Thymus (tissue), 14 donors: ENCODE measurements at places on chromosomes 6 and 20.
A peak's percentile ranks its signal among the peaks of the same experiment; 100 is the strongest.

- no peak overlapping the region for H3K4me3 ChIP-seq
- no peaks in the 10 kb centered on the region for H3K27me3 ChIP-seq
- no peak for DNase-seq
- H3K4me1 ChIP-seq: peaks cover 19% of the 10 kb centered on the region
- H3K27ac ChIP-seq: no peak overlapping the region
Observed at GRCh38 chr6:7341989-7342742, 29.2 kb upstream of the SSR1 start.

GRCh38 chr6:155066361-155066760, 71.2 kb downstream of the TIAM2 start:
- no peak for DNase-seq
- H3K4me1 ChIP-seq: no peaks in the 10 kb centered on the region
- no peak overlapping the region for H3K4me3 ChIP-seq
- no peaks in the 10 kb centered on the region for H3K27me3 ChIP-seq
- H3K36me3 ChIP-seq: no peaks in the 10 kb centered on the region
- no peak overlapping the region for H3K27ac ChIP-seq

DNA sequence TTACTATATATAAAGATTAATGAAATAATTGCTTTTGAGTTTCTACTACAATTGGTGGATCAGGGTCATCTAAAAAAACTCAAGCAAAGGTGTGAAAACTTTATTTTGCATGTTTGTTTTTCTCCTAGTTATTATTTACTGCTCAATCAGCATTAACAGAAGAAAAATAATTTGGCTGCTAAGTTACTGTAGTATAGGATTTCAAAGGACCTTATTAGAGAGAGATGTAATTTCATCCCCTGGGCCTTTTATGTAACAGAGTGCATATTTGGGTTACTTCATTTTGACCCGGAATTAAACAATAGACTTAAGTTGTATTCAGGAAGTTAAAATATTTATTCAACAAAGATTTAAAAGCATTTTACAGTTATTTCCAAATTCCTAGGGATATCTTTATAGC, 49.8 kb downstream of the EYA4 start:
- H3K27me3 ChIP-seq: no peaks in the 10 kb centered on the region
- no peak overlapping the region for H3K4me3 ChIP-seq
- no peaks in the 10 kb centered on the region for H3K36me3 ChIP-seq

DNA sequence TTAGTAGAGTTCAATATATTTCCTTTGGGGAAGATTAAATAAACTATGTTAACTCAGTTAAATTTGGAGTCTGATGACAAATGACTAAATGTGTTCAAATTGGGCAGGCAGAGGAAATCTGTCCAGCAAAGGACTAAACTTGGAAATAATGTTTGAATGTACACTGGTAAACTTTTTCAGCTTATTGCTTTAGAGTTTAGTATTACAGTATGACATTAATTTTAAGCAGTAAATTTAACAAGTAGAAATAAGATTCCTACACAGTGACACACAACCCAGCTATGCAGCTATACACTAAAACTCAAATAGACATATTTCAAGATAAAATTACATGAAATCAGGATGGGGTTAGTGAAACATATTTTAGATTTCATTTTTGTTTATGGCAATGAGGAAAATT, 42.6 kb upstream of the HDGFL1 start:
- no peaks in the 10 kb centered on the region for H3K4me1 ChIP-seq
- H3K27ac ChIP-seq: no peak overlapping the region
- no peak for DNase-seq

GRCh38 chr6:72151742-72152141, 265.4 kb downstream of the RIMS1 start:
- H3K27ac ChIP-seq: no peak overlapping the region
- no peaks in the 10 kb centered on the region for H3K36me3 ChIP-seq
- no peaks in the 10 kb centered on the region for H3K4me1 ChIP-seq
- no peak overlapping the region for H3K4me3 ChIP-seq
- no peak for DNase-seq

DNA sequence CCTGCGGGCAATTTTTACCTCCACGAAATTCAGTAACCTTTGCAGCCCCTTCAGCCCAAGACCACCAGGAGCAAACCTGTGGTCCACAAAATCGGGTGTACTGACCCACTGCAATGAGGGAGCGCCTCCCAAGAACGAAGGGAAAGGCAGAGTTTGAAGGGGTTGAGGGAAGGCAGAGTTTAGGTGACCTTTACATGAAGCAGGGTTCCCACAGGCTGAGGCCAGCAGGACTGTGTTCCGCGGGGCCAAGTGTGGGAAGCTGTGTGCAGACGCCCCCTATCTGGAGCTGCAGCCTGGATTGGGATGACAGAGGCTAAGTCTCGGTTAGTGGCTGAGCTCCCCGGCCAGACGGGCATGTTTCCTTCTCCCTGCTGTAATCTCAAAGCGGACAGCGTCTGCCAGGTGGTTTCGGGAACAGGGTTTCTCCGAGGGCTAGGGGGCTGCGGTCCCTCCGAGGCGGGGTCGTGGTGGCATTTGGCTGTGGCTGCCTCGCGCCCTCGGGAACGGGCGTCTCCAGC, 826 bp upstream of the PYGB start:
- no peak for DNase-seq
- peak overlapping the region; percentile 87 for H3K4me3 ChIP-seq
- H3K27ac ChIP-seq: peak overlapping the region; percentile 31
- peaks cover 22% of the 10 kb centered on the region for H3K27me3 ChIP-seq

- no peaks in the 10 kb centered on the region for H3K4me1 ChIP-seq
- DNase-seq: no peak
- no peaks in the 10 kb centered on the region for H3K36me3 ChIP-seq
- no peak overlapping the region for H3K4me3 ChIP-seq
Observed at GRCh38 chr6:41519305-41519744, 26.9 kb upstream of the FOXP4 start.

- no peak overlapping the region for H3K4me3 ChIP-seq
- H3K36me3 ChIP-seq: peaks cover 61% of the 10 kb centered on the region
- H3K27ac ChIP-seq: no peak overlapping the region
- no peaks in the 10 kb centered on the region for H3K27me3 ChIP-seq
- DNase-seq: no peak
Observed at GRCh38 chr20:62288535-62289105, 14.2 kb upstream of the ADRM1 start.

DNA sequence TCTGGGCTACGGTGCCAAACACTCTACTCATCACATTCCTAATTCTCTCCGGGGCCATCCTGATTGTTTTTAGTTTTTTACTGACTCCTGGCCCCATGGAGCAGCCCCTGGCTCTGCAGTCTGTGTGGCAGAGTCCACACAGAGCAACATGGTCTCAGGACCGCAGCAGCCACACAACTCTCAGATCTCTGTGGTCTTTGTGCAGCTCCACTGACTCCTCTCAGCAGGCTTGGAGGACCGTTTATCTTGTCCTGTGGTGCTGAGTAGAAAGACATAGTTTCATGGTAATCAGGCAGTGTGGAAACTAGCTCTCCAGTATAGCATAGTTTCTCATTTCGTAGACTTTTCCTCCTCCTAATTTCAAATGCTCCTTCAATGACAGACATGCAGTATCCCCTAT, 168.4 kb downstream of the EDN1 start:
- H3K36me3 ChIP-seq: no peaks in the 10 kb centered on the region
- no peak for DNase-seq
- no peak overlapping the region for H3K4me3 ChIP-seq
- H3K27ac ChIP-seq: no peak overlapping the region
- H3K4me1 ChIP-seq: no peaks in the 10 kb centered on the region

GRCh38 chr6:143117108-143117507, 56.4 kb downstream of the AIG1 start:
- no peak overlapping the region for H3K27ac ChIP-seq
- H3K4me1 ChIP-seq: no peaks in the 10 kb centered on the region
- no peak for DNase-seq
- H3K36me3 ChIP-seq: no peaks in the 10 kb centered on the region
- no peak overlapping the region for H3K4me3 ChIP-seq

DNA sequence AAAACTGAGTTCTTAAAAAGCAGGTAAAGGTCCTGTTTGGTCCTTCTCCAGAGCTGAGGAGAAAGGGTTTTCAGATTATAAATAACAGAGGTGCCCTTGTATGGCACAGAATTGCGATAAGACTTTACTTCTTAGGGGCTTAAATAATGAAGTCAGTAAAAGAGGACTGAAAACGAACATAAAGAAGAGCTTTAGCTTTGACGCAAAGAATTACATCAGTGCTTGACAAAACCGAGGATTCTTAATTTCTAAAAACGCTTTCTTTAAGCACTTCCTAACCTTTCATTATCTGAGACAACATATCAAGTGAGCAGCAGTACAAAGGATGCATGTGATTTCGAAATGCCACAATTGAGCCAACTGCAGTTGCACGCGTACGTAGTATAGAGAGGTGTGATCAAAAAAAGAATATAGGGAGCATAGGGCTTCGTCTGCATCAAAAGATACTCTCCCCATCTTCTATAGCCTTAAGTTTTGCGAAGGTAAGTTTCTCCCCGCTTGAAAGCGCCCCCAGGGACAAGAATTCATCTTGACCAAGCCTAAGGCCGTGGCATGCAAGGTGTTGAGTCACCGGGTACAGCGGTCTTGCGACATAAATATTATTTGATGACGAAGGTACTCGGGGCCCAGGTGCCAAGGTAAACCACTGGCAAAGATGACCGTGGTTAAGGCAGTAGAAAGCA, 778 bp upstream of the LOC128125822 start:
- H3K27ac ChIP-seq: peak overlapping the region; percentile 97
- no peaks in the 10 kb centered on the region for H3K36me3 ChIP-seq
- H3K4me3 ChIP-seq: peak overlapping the region; percentile 75
- no peak for DNase-seq
- no peaks in the 10 kb centered on the region for H3K27me3 ChIP-seq
- H3K4me1 ChIP-seq: peaks cover 3% of the 10 kb centered on the region

- H3K36me3 ChIP-seq: no peaks in the 10 kb centered on the region
- no peak for DNase-seq
- no peak overlapping the region for H3K27ac ChIP-seq
- H3K4me1 ChIP-seq: peaks cover 3% of the 10 kb centered on the region
- no peak overlapping the region for H3K4me3 ChIP-seq
Observed at GRCh38 chr6:17276766-17277165, 4.4 kb upstream of the RBM24 start.

DNA sequence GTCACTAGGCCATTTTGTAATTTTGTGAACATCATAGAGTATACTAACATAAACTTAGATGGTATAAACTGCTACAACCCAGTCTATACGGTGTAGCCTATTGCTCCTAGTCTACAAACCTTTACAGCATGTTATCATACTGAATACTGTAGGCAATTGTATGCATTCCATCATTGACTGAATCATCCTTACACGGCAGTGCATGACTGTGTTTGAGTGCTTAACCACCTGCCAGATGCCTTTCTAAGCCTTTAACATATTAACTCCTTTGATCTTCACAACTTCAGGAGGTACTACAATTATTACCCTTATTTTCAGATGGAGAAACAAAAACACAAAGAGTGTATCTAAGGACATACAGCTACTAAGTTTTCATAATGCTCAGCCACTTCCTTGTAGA, 14.0 kb downstream of the DPPA5 start:
- no peak for DNase-seq
- no peak overlapping the region for H3K27ac ChIP-seq
- H3K4me3 ChIP-seq: no peak overlapping the region
- no peaks in the 10 kb centered on the region for H3K27me3 ChIP-seq

GRCh38 chr6:164660781-164661180, 648.6 kb downstream of the C6orf118 start:
- H3K36me3 ChIP-seq: no peaks in the 10 kb centered on the region
- DNase-seq: no peak
- H3K27me3 ChIP-seq: no peaks in the 10 kb centered on the region
- no peak overlapping the region for H3K27ac ChIP-seq

DNA sequence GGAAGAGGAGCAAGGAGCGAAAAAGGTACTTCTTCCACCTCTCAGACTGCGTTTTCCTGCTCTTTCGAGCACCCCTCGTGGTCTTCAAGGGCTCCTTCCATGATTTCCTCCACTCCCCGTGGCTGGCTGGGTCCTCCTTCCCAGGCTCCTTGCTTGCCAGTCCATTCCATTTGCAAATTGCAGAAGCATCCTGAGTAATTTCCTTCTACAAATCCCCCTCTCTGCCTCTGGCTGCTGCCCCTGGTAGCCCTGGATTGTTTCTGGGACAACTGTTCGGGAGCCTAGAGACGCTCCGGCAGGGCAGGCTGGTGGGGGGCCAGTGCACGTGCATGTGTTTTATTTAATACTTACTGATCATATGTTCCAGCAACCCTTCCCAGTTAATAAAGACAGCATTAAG, 173.1 kb downstream of the ZMYND8 start:
- H3K27ac ChIP-seq: no peak overlapping the region
- no peaks in the 10 kb centered on the region for H3K27me3 ChIP-seq
- H3K36me3 ChIP-seq: no peaks in the 10 kb centered on the region

DNA sequence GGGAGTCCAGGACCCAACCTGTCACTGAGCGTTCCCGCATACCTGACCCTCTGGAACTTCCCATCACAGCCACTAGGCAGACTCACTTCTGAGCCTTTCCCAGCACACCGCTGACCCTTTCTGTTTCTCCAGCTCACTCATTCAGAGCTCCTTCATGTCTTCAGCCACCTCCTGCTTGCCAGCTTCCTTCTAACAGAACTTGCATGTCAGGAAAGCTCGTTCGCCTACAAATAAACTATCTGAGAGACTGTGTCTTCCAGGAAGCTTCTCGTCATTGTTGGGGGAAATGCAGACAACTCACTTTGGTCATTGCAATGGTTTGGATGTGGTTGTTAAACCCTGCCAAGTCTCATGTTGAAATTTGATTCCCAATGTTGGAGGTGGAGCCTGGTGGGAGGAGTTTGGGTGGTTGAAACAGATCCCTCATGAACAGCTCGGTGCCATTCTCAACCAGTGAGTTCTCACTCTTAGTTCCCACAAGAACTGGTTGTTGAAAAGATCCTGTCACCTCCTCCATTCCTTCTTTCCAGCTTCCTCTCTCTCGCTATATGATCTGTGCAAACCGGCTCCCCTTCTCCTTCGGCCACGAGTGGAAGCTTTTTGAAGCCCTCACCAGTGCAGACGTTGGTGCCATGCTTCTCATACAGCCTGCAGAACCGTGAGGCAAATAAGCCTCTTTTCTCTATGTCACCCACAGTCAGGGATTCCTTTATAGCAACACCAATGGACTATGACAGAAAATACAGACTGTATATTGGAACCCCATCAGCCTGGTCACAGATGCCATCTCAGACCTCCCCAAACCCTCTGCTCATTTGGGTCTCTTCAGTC, 1.4 kb upstream of the MUC21 start:
- no peak for DNase-seq
- H3K4me3 ChIP-seq: no peak overlapping the region
- H3K36me3 ChIP-seq: no peaks in the 10 kb centered on the region
- no peaks in the 10 kb centered on the region for H3K4me1 ChIP-seq

DNA sequence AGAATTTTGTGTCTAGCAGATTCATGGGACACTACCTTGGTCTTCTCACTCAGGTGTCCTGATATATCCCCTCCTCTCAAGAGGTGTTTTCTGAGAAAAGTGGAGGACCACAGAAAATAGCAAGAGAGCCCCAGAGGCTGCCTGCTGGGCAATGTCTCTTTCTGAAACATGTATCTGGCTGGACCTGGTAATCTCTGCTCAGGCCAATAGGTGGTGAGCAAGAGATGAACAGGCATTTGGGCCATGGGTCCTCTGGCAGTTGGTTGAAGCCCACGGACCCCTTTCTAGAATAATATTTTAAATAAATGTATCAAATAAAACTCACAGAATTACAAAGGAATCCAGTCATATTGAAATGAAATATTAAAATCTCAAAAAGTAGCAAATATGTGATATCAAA, 8.8 kb upstream of the THBD start:
- H3K4me3 ChIP-seq: no peak overlapping the region
- H3K4me1 ChIP-seq: no peaks in the 10 kb centered on the region
- no peak overlapping the region for H3K27ac ChIP-seq

GRCh38 chr6:105369145-105369544, 33.7 kb downstream of the PREP start:
- H3K27ac ChIP-seq: no peak overlapping the region
- no peak overlapping the region for H3K4me3 ChIP-seq
- DNase-seq: no peak
- no peaks in the 10 kb centered on the region for H3K27me3 ChIP-seq
- H3K36me3 ChIP-seq: peaks cover 50% of the 10 kb centered on the region
